ENCODE measurements at places on chromosomes 4 and X. TPM values are rescaled to one million over a fixed set of nuclear protein-coding genes. Genes with fewer than 3 reads are reported as not detected.

The SLC7A11 gene
- total RNA-seq, result 3.4 TPM

The SMIM31 gene
- not detected for total RNA-seq

DNA sequence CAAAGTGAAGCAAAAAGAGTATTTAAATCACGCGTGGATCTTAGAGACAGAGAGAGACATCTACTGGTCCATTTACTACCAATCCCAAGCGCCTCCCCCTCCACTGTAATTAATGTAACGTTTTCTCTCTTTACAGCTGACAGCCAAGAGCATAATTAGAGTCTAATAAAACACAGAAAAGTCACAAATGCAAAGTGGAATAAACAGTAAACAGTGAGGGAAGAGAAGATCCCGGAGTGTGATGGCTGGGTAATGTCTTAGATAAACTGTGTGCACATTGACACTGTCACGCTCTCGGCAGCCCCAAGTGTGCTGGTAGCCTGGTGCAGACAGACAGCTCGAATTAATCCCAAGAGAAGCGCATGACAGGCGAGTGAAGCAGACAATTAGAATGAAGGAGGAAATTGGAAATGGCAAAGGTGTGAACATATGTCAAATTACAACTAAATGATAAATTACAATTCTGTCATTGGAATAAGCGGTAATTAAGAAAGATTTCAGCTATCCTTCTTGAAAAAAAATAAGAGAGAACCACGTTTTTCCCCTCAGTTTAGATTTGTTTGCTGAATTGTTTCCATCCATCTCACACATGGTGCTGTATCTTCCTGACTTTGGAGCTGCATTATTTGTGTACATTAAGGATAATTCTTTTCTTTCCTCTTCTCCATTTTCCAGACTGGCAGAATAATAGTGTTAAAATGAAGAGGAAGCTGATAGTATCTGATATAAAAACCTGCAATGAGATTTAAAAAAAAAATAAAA, 100.1 kb downstream of the CXXC4 start:
- H3K4me3 ChIP-seq, result no peak overlapping the region
- H3K27ac ChIP-seq, result no peak overlapping the region
- DNase-seq, result no peak

The MAGEC1 gene
- not detected for total RNA-seq
